ENCODE measurements at places on chromosomes 12 and 14.
A peak's percentile ranks its signal among the peaks of the same experiment; 100 is the strongest.

GRCh38 chr12:125049093-125049458 is 16.2 kb upstream of the AACS start:
- DNase-seq = no peak

DNA sequence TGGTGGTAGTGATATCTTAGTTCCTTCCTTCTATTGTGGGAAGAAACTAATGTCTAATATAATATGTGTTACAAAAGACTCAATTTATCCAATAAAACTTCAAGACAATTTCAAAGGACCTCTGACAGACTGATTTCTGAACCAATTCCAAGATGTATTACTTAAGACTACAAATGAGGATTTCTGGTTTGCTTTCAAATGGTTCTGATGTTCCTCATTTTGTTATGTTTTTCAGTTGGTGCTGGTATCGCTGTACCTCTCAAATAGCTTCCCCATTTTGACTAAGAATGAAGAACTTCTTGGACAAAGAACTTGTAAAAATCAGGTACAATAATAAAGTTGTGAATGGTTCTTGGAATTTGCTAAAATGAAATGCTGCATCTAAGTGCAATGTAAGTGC is 19.4 kb upstream of the MBIP start:
- DNase-seq = no peak

DNA sequence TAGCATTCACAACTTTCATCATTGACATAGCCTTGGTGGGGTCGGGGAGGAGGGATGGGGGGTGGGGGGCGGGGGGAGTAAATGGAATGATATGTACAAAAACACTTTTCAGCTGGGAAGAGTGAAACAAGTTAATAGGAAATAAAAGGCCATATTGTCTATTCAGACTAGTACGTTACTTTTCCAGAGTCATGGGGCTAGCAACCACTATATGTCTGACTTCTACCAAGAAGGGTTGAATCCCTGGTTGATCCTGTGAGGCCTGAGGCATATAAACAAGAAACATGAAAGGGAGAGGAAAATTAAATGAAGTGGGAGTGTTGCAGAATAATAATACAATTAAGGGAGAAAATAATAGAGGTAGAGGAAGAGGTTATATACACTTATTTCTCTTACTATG is 225.5 kb downstream of the ERC1 start:
- no peak for DNase-seq

DNA sequence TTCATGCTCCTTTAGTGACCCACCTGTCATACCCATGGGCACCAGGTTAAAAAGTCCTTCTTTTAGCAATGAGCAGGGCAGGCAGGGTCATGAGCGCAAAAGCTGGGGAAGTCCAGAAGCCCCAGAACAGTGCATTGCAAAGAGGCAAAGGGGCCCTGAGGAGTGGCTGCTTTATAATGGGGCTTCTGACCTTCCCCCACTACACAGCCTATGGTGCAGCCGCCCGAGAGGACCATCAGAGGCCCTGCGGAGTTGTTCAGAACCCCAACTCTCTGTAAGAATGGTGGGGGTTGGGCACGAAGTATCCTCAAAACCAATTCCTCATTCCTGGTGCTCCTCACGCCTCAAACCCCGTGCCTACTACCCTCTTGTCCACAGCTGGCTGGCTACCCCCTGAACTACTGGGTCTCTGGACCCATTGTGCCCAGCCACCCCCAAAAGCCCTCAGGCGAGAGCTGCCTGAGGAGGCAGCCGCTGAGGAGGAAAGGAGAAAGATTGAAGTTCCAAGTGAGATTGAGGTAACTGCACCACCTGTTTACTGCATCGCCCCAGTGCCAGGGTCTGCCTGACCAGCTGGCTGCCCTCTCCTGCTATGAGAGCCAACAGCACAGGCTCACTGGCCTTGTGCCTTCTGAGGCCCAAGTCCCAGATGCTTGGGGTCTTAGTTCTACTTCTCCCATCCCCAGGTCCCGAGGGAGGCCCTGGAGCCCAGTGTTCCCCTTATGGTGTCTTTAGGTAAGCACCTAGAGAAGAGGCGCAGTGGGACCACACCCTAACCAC is 6.7 kb downstream of the REC8 start:
- no peak for DNase-seq

DNA sequence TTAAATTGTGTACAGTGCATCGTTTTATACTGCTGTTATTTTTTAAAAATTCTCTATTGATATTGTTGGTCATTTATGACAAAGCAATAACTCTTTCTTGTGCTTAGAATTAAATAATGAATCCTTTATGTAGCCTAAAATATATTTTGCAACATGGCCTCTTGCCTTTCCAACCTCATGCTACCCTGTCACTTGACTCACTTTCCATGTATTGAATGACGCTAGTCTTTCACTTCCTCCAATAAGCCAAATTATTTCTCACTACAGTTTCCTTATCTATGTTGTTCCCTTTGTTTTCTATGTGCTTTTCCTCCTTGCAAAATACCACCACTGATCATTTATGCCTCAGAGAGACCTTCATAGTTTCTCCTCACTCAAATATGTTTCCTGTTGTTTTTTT is 16.3 kb upstream of the EPYC start:
- no peak for DNase-seq

- no peak for DNase-seq
Measured at GRCh38 chr12:3019005-3019680, 58.0 kb upstream of the TSPAN9 start.

- no peak for DNase-seq
Measured at GRCh38 chr12:93050748-93051081, 121.6 kb upstream of the EEA1 start.

- no peak for DNase-seq
Measured at GRCh38 chr14:74927225-74927624, 4.2 kb upstream of the RPS6KL1 start.

DNA sequence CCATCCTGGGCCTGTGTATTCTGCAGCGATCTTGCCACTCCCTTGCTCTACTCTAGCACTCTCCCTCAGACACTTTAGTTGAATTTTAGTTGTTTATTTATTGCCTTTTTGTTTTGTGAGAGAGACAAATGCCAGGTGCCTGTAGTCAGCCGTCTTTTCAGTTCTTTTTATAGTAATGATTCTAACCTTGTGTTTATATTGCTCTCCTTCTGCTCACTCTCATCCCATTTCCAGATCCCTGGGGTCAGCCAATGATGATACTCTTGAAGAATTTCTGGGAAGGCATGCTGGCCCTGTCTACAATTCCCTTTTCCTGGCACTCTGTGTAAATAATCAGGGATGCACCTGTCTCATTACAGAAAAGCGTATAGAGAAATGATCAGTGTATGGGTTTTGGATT is 334.1 kb upstream of the MIS18BP1 start:
- no peak for DNase-seq

GRCh38 chr12:45232756-45233372 is 17.0 kb downstream of the ANO6 start:
- DNase-seq = no peak

GRCh38 chr14:56005191-56006053 is 112.8 kb upstream of the PELI2 start:
- peak; percentile 40 for DNase-seq

GRCh38 chr12:113894697-113895096 is 71.4 kb downstream of the RBM19 start:
- no peak for DNase-seq

GRCh38 chr12:76156726-76157125 is 72.2 kb upstream of the NAP1L1 start:
- peak; percentile 6 for DNase-seq

GRCh38 chr12:50545213-50545612 is 40.4 kb downstream of the DIP2B start:
- DNase-seq = no peak

DNA sequence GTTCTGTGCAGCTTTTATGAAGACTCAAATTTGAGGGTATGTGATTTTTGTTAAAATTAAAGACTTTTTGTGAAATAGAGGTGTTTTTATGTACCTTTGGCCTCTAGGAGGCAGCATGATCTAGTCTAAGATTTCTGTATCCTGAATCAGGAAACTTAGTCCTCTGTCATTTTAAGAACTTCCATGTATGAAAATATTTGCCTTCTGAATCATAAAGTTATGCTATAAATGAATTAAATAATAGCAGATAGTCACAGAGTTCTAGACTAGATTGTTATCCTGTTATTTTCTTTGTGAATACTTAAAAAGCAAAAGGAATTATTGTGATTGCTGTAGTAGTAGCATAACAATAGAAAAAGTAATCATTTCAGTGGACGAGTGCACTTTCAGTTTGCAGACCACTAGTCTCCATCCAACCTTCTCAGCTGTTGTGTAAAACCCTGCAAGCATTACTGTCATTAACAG is 56.3 kb downstream of the FGD4 start:
- DNase-seq = peak; percentile 90

GRCh38 chr14:76881348-76881747 is 55.1 kb downstream of the LRRC74A start:
- DNase-seq = no peak

DNA sequence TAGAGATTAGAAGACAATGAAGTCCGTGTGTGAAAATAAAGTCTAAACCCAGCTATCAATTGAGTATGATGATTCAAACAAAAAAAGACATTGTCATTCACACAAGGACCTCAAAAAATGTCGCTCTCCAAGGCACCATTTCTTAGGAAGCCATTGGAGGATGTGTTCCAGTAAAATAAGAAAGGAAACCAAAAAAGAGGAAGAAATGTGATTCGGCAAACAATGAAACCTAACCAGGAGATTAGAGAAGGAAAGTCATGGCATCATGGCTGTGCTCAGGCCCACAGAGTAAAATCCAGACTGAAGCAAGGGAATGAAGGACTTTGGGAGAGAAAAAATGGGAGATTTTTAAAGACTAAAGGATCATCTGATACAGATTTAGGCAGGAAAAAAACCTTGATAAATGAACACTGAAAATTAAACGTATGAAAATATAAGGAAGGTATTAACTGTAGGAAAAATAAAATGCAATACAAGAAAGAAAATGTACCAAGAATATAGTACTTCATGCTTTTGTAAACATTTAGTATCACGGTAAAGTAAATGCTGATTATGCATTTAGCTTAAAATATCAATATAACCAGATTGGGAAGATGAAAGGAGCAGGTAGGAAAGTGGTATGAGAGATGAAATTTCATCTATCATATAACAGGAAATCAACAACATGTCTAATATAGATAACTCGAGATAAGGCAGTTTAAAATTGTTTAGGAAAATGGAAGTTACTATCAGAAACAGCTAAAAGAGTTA is 38.2 kb upstream of the MTHFD1 start:
- no peak for DNase-seq

DNA sequence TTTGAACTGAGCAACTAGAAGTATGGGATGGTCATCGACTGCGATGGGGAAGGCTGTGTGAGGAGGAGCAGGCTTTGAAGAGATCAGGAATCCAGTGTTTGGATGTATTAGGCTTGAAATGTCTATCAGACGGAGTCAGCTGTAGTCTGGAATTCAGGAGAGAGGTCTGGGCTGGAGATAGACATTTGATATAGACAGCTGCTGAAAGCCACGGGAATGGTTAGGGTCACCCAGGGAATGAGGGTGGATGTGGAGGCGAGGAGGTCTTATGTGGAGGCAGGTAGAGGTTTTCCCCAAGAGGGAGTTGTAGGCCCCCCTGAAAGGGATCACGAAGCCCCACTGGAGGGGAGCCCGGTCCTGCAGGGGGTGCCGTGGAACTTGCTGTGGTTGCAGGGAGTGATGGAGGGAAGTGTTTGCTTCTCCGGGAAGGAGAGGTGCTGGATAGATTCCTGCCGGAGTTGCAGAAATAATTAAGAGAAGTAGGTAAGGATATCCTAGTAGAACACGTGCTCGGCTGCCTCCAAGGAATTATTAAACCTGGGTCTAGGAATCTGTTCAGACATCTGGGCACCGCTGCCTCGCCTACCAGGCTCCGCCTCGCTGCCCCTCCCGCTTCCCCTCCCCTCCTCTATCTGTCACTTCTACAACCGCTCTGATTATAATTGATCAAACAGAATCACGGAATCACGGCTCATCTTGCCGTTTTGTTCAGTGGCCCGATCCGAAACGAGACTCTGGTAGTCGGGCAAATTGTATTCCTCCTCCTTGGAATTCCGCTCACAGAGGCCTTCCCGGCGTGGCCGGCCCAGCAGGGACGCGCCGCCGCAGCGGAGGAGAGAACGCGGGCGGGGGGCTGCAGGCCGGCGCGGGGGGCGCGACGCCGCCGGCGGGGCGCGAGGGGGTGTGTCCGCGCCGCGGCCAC is 826 bp upstream of the CACNA1C start:
- peak; percentile 83 for DNase-seq

- no peak for DNase-seq
Measured at GRCh38 chr12:19992311-19992710, 376.0 kb upstream of the PDE3A start.

DNA sequence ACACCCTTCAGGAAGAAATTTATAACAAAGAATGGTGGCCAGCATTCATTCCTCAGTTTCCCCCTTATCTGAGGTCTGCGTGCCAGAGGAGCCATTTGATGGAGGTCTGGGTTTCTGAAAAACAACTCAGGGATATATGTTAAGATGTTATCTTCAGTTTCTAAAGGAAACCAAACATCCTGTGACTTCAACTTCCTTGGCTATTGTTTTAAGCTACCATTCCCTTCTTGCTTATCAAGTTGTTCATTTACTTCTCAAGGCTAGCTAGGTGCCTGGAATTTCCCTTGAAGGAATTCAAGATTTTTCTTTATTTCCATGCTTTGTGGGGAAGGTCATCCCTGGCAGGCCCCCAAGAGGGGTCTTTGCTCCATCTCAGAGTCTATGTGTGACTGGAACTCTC is 27.1 kb upstream of the OXA1L start:
- DNase-seq = no peak

DNA sequence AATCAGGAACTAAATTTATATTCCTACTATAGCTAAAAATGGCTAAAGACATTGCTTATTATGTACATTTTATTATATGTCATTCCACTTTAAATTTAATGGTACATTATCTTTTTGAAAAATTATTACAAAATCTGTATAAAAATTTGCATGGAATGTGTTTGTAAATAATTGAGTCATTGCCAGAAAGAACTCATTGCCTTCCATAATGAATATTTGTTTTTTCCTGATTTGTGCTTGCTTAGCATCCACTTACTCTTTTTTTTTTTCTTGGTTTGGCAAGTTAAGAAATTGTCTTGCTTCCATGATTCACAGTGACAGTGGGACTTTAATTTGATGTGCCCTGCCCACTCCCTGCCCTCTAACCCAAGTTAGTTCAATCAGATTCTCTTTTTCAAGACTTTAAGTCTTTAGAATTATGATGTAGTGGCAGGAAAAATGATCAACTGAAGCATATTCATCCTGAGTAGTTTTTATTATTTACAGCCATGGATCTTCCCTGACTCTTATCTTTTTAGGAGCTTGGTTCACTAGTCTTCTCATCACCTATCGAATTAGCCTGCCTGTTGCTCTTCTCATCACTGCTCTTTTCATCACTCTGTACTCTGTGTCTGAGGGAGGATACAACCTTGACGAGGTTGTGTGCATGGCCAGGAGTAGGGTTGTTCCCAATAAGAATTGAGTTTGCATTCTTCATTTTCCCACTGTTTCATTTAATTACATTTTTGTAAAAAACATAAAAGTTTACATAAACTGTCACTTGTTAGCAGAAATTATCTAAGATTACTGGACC is 442.0 kb downstream of the BTG1 start:
- no peak for DNase-seq

GRCh38 chr12:44627387-44628166 is 248.5 kb downstream of the NELL2 start:
- DNase-seq = peak; percentile 77

GRCh38 chr14:23354990-23355389 is 2.3 kb upstream of the SLC22A17 start:
- DNase-seq = no peak

- DNase-seq = no peak
Measured at GRCh38 chr14:71336489-71337192, 429.4 kb downstream of the PCNX1 start.

GRCh38 chr14:73173092-73173735 is 36.9 kb downstream of the PSEN1 start:
- peak; percentile 67 for DNase-seq

All from eye (tissue), 1 donor.